ENCODE measurements at places on chromosomes 13 and 19. TPM values are rescaled to one million over a fixed set of nuclear protein-coding genes. Genes with fewer than 3 reads are reported as not detected.

The ZNF616 gene
- 5.1 TPM for total RNA-seq

The KLF2 gene
- 175 TPM for total RNA-seq

The ZNF544 gene
- total RNA-seq: 42.0 TPM

The FFAR3 gene
- total RNA-seq: 0.25 TPM

The TMEM145 gene
- total RNA-seq: not detected

The DZIP1 gene
- not detected for total RNA-seq

The LHB gene
- total RNA-seq: not detected

The ATP4B gene
- total RNA-seq: not detected

The FUT2 gene
- total RNA-seq: not detected

The KIR3DL1 gene
- total RNA-seq: not detected

The OR7A5 gene
- not detected for total RNA-seq

The C19orf67 gene
- total RNA-seq: 0.32 TPM

The SUGP2 gene
- total RNA-seq: 117 TPM

The KLF12 gene
- 27.9 TPM for total RNA-seq

The TPRX1 gene
- total RNA-seq: not detected

The SHFL gene
- total RNA-seq: 105 TPM

The LILRB2 gene
- not detected for total RNA-seq

The ARL11 gene
- total RNA-seq: 1.8 TPM

The NRTN gene
- 0.32 TPM for total RNA-seq

The CCDC8 gene
- not detected for total RNA-seq

The KLK1 gene
- total RNA-seq: 1.1 TPM

The MYBPC2 gene
- 0.76 TPM for total RNA-seq

The CCDC169 gene
- total RNA-seq: not detected

The ZNF729 gene
- not detected for total RNA-seq

The NLRP4 gene
- not detected for total RNA-seq

The SERPINE3 gene
- total RNA-seq: not detected

The DIS3 gene
- 36.4 TPM for total RNA-seq

The TSHZ3 gene
- total RNA-seq: 2.9 TPM

The UHRF1 gene
- 97.2 TPM for total RNA-seq

The FUT3 gene
- total RNA-seq: 0.17 TPM

The ZNF320 gene
- total RNA-seq: 11.4 TPM

The PCSK4 gene
- 1.5 TPM for total RNA-seq

The KLK8 gene
- not detected for total RNA-seq

The TRPC4 gene
- not detected for total RNA-seq

The CBARP gene
- total RNA-seq: 0.10 TPM

The SIGLECL1 gene
- not detected for total RNA-seq

The SIGLEC5 gene
- total RNA-seq: not detected

The OSCAR gene
- not detected for total RNA-seq

All from T-helper 1 cell treated with Interleukin-12 subunit alpha and Interleukin-12 subunit beta and Interleukin-4 antibody, amounts not matched to agents 30 ng/mL and 1 ng/mL, for 36 hours (primary cell).